Mucosa of gallbladder (tissue), 1 donor: ENCODE measurements at places on chromosomes 4 and X. TPM values are rescaled to one million over a fixed set of nuclear protein-coding genes. Genes with fewer than 3 reads are reported as not detected.

DNA sequence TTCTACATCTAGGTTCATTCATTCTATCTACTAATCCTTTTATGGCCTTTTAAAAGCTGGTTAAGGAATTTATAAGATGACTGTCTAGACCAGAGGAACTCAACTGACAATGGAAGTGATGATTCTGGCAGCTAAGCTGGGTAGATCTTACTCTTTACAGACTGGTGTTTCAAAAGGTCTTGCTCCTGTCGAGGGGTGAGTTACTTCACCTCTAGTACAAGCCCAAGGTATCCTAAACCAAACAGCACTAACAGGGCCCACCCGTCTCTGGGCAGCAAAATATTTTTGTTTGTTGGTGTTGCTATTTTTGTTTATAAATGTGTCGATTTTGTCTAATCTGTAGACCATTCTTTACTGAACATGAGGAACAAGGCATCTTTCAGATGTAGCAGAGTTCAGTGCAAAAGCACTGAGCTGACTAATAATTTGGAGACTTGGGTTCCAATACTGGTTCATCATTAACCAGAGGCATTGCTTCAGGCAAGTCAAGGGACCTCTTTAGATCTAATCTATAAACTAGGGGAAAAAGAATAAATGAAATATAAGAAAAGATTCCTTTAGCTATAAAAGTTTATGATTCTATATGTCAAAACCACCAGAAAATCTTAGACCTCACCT is 90.3 kb upstream of the FRG1 start:
- no peak for DNase-seq

- DNase-seq, result no peak
Measured at GRCh38 chr4:17027495-17027894, 129.1 kb upstream of the LDB2 start.

DNA sequence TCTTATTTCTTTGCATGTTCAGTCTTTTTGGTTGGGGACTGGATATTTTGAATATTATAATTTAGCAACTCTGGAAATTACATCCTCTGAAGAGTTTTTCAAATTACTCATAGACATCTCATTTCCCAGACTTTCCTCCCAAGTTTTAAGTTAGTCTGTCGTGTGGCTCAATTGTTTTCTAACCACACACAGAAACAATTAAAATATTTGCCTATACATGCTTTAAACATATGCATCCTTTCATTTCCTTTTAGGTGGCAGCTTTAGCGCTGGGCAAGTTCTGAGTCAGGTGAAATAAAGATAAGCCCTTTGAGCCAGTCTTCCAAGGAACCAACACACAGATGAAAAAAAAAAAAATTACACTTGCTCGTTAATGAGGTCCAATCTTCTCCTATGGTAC is 307.0 kb upstream of the SPOCK3 start:
- no peak for DNase-seq

DNA sequence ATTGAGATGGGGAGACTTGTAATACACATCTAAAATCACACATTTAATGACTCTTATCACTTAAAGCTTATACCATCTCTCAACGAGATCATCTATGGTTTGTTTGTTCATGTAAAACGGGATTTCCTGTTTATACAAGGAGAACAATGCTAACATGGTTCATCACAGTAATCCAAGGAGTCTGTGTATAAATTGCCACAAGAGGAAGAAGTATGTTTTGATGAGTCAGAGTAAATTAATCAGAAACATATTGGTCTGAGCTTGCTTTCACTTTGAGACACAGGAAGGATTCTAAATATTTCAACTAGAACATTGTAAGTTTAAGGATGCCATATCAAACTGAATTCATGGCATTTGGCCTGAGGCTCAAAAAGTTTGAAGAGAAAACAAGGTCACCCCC is 594.1 kb downstream of the GLUD2 start:
- DNase-seq, result no peak

GRCh38 chr4:88897180-88897579 is 159.8 kb downstream of the FAM13A start:
- no peak for DNase-seq

- no peak for DNase-seq
Measured at GRCh38 chrX:46268412-46268811, 276.8 kb downstream of the ZNF674 start.

- DNase-seq, result no peak
Measured at GRCh38 chr4:150250998-150251651, 172.9 kb downstream of the DCLK2 start.

- DNase-seq, result peak; percentile 65
Measured at GRCh38 chrX:78321809-78322208, 5.6 kb downstream of the CYSLTR1 start.

DNA sequence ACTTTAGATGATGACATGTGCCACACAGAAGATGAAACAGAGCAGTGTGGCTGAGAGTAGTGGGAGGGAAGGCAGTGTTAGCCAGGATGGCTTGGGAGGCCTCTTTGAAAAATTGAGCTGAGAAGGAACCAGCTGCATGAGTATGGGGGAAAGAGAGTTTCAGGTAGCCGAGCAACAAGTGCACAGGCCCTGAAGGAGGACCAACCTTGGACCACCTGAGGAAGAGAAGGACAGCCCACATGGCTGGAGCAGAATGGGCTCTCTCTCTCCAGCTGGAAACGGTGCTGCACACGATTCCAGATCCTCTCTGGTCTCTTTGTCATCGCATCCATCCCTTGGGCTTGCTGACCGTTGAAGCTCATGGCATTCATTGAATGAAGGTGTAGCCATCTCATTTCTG is 23.9 kb upstream of the BCOR start:
- DNase-seq, result no peak

DNA sequence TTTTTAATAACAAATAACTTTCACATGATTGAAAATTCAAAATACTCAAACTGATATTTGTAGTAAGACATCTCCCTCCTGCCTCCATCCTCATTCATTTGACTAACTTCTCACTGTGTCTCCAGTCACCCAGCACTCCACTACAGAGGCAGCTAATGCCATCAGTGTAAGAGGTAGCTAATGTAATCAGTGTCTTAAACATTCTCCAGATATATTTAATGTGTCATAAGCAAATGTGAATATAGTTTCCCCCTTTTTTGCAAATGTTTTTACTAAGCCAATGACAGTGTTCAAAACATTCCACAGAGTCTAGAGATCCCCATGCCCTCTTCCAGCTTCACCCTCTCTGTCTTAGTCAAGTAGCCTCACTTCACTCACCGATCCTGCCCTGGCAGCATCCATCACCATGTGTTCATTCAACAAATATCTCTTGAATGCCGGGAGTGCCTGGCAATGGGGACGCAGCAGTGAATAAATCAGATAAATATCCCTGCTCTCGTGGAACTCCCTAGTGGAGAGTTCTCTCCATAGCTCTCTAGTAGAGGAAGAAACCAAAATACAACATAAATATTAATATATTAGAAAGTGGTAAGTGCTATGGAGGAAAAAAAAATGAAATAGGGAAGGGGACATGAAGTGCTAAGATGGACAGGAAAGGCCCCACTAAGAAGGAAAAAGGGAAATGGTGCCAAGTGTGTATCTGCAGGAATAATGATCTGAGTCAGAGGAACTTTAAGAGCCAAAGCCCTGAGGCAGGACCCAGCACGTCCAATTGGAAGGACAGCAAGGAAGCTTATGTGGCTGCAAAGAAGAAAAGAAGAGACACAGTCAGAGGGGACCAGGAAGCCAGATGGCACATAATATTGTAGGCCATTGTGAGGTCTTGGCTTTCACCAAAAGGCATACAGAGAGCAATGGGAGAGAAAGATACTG is 18.7 kb downstream of the SCFD2 start:
- DNase-seq, result no peak

DNA sequence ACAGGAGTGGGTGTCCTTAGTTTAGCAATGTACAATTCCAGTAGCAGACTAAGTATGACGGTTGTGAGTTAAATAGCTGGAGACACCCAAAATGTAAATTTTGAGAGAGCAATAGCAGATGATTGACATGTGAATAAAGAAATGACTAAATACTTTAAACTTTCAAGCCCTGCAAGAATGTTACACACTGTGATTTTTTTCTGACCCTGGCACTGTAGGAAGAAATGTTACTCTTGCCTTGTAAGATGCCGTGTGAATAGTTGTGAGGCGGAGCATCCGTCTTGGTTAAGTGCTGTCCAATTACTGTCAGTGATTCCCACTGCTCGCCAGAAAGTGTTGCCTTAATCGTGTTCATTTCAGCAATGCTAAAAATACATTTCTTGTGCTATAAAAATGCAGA is 1248.1 kb downstream of the RAPGEF2 start:
- DNase-seq, result no peak

GRCh38 chr4:2617955-2618354 is 81.5 kb downstream of the FAM193A start:
- DNase-seq, result no peak

GRCh38 chr4:5267408-5267807 is 216.1 kb downstream of the STK32B start:
- DNase-seq, result no peak

GRCh38 chr4:132651196-132651595 is 497.9 kb upstream of the PCDH10 start:
- no peak for DNase-seq

DNA sequence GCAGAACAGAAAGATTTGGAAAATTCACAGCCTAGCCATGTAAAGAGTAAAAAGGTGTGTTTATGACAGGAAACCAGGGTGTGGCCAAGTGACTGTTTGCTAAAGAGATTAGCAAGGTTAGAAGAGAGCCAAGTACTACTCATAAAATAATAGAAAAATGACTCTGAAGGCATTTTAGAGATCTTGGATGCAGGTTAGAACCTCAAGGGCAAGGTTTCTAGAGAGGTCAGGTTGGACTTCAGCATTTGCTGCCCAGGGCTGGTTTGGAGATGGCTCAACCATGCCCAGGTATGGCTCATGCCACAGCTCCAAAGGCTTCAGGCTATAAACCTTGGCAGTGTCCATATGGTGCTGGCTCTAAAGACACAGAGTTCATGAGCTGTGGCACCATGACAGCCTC is 40.6 kb upstream of the ADGRA3 start:
- DNase-seq, result no peak

GRCh38 chrX:50779694-50780093 is 34.3 kb downstream of the SHROOM4 start:
- DNase-seq, result no peak

- no peak for DNase-seq
Measured at GRCh38 chr4:25370242-25370641, 6.8 kb upstream of the ANAPC4 start.

GRCh38 chrX:16239211-16239610 is 71.9 kb downstream of the MAGEB17 start:
- DNase-seq, result peak; percentile 35

DNA sequence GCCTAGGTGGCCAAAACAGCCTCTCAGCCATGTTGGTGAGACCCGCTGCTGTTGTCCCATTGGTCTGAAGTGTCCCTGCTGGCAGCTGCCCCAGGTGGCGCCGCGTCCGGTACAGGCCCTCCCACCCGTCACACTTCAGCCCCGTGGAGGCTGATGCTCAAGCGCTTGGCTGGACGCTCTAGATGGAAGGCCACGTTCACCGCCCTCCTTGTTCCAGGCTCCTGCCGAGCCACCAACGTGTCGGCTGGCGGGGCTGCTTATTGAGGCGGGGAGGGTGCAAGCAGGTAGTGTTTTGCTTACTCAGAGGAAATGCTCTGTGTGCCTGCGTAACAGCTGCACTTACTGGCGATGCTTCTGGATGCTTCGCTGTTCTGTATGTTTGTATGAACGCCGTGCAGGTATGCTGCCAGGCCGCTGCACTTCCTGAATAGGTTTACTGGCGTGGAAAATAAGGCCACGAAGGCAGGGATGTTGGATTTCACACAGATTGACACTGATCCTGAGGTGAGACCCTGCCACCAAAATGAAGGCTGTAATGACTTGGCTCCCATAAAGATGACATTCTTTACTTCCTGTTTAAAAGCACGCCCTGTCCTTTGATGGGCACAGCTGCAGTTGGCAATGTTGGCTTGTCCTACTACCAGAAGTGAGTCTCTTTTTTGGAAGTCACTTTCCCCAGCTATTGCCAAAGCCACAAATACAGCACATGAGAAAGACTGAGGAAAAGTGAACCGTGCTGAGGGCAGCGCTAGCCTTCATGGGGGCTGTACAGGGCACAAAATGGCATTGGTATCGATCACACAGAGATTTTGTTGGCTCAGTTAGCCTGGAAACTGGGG is 21.0 kb upstream of the CLCN4 start:
- no peak for DNase-seq

DNA sequence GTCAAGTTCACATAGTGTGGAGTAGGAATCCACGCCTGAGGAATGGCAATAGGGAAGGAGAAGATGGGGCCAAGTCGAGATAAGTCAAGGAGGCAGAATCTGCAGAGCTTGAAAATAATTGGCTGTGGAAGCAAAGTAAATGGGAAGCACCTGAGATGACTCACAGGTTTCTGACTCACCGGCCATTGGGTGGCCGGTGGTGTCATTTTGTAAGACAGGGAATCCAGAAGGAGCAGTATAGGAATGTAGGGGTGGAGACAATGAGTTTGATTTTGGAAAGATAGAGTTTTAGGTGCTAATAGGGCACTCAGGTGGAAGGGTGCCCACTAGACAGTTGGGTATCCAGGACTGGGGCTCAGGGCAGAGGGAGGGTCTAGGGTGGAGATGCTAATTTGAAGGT is 201.0 kb upstream of the MAMLD1 start:
- no peak for DNase-seq

GPM6B gene
- total RNA-seq, result 6.8 TPM

HSFX2 gene
- 0.83 TPM for total RNA-seq

IDH3G gene
- total RNA-seq, result 51.5 TPM

HOPX gene
- total RNA-seq, result 27.6 TPM

GPRIN3 gene
- 15.2 TPM for total RNA-seq
